ENCODE measurements at places on chromosomes 16 and 17. TPM values are rescaled to one million over a fixed set of nuclear protein-coding genes. Genes with fewer than 3 reads are reported as not detected.

- no peak for DNase-seq
These were observed 9.7 kb upstream of the ARL2BP start for GRCh38 chr16:57235128-57236021.

GRCh38 chr17:81998691-81999438 lies 21.4 kb downstream of the ASPSCR1 start:
- DNase-seq, result no peak

GRCh38 chr16:66553223-66553622 lies 847 bp downstream of the CKLF start:
- DNase-seq, result no peak

DNA sequence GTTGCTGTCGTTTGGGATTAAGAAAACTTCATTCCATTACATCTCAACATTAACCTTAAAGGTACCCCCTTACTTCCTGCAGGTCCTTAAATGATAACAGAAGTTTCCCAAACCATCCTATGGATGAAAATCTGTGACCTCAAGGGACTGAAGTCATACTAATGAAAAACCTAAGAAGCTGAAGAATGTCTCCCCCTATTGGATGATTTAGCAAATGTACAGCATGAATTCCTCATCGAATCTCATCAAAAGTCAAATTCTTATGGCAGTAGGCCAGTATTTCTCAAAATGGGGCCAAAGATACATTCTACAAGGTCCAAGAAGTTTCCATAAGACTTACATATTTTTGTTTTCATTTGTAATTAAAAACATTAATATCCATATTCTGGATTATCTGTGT lies 13.5 kb downstream of the SCO1 start:
- peak; percentile 11 for DNase-seq

- peak; percentile 54 for DNase-seq
These were observed 25.7 kb downstream of the STAT5A start for GRCh38 chr17:42313773-42314566.

GRCh38 chr17:21166595-21167210 lies 39.9 kb downstream of the DHRS7B start:
- no peak for DNase-seq

DNA sequence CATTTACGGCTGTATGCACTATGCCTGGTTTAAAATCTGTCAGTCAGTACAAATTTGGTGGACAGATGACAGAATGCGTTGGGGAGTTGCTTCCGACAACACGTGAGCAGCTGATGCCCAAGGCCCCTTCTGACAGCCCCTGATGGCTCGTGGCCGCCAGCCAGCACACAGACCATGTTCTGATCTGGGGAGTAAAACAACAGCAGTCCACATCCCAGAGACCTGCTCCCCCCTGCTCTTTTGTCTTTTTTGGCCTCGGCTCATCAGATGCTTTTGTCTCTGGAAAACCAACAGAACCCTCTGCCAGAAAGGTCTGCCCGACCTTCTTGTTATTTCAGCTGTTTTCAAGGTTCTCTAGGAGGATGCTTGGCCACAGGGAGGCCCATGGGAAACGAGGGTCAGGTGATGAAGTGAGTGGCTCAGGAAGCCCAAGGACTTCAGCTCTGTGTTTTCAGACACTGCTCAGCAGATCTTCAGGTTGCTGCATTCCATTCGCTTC lies 10.8 kb downstream of the ARSG start:
- no peak for DNase-seq

- no peak for DNase-seq
These were observed 14.5 kb downstream of the TEX14 start for GRCh38 chr17:58677194-58677880.

DNA sequence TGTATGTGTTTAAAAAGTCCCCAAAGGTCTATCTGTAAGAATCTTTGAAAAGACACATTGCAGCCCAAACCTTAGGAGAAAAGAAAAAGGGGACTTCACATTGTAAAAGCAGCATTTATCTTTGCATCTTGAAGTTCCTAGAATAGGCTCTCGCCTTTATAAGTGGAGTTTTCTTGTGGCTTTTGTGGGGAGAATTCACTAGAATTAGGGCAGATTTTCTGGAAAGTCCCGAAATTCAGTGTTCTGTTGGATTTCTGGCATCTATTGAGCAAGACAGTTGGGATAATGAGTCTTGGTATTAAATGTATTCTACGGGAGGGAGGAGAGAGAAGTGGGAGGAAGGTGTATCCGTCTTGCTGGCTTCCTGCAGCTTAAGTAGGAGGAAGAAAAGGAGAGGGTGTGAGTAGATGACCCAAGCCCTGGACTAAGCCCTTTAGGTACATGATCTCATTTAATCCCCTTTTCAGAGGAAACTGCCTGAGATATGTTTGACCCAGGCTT lies 62.6 kb downstream of the PRKCA start:
- no peak for DNase-seq

- DNase-seq, result no peak
These were observed 440 bp upstream of the ZNF778 start for GRCh38 chr16:89217138-89217387.

- no peak for DNase-seq
These were observed 5.0 kb downstream of the NFATC3 start for GRCh38 chr16:68090130-68090529.

- DNase-seq, result no peak
These were observed 942 bp upstream of the PHOSPHO1 start for GRCh38 chr17:49231563-49231894.

DNA sequence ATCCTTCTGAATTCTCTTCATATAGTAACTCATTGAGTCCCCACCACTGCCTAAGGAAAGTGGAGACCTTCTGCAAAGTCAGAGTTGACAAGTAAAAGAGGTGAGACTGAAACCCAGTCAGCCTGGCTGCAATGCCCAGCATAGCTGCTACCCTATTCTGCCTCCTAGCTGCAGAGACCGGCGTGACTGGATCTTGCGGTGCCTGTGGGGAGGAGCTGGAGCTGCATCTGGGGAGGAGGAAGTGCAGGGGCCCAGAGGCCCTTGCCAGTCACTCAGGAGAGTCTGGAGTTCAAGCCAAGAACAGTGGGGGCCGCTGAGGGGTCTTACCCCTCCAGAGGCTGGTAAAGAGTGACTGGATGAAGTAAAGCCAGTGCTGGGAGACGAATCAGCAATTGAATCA lies 35.0 kb upstream of the ZNF423 start:
- DNase-seq, result no peak

DNA sequence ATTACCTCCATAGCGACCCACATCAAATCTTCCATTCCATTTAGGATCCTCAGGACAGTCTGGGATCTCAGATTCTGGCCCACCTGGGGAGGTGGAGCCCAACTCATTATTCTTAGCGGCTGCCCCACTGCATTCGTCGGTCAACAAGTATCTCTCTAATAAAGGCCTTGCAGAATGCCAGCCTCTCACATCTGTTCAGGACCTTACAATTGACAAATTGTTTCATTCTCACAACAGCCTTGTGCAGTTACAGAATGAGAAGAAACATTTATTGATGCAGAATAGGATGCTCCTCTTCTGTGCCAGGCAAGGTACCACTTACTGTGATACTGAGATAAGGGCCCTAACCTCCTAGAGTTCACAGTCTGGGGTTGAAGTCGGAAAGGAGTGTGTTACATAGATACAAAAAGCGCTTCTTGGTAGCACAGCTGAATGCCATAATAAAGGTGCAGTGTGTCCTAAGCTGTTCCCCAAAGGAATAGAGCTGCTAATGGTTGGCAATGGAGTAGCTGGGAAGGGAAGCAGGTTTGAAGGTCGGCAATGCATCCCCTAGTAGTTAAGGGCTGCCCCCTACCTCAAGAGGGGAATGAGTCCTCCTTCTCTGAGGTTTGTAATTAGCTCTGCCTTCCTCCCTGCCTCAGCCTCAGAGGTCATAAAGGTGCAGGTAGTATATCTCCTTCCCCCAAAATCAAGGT lies 2.3 kb upstream of the MPP2 start:
- DNase-seq, result no peak

- no peak for DNase-seq
These were observed 7.1 kb downstream of the GLYR1 start for GRCh38 chr16:4839942-4840341.

DNA sequence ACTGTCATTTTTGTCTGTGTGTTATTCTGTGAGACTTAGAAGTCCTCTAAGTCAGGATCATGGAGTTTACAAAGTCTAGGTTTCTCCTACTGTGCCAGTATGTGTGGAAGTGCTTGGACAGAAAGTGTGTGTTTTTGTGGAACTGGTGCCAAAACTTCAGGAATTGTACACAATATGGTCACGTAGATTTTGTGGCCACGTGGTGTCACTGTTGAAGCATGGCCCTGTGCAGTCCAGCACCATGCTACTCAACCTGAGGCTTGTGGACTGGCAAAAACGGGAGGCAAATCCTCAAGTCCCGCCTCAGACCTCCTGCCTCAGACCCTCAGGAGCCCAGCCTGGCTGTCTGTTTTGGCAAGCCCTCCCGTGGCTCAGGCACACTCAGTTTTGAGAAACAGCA lies 16.7 kb upstream of the ALKBH5 start:
- DNase-seq, result no peak

- DNase-seq, result no peak
These were observed 11.5 kb downstream of the SLC35B1 start for GRCh38 chr17:49696233-49696761.

DNA sequence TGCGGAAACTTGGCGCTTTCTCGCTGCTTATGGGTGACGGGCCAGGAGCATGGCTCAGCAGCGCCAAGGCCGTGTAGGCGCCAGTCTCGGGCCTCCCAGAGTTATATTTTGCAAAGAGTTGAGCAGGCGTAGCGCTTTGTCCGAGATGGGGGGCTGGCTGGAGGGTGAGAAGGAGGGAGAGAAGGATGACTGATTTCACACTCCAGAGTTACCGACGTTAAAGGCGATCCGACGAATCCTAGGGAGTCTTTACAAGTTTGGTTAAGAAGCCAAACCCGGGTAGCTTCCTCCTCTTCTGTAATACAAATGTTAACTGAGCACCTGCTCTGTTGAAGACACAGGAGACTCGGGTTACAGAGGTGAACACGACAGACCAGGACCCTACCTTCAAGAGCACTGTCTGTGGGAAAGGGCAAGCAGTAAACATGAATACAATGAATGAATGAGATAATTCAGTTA lies 782 bp downstream of the POLR2A start:
- no peak for DNase-seq

DNA sequence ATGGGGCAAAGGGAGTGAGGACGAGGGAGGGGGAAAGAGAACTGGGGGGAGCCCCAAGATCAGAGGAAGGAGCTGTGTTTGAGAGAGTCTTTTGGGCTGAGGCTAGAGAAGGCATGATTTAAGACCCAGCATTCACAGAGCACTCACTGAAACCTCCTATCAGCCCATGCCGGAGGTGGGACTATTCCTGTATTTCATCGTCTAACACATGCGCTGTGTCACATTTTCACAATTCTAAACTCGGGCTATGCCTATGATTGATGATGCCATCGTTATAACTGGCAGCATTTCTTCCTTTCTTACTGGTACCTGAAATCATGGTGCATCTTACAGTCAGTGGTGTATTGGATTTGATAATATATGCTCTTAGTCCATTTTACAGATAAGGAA lies 3.5 kb downstream of the FAM171A2 start:
- no peak for DNase-seq

- DNase-seq, result peak; percentile 34
These were observed 9.6 kb downstream of the ABHD15 start for GRCh38 chr17:29557085-29557738.

DNA sequence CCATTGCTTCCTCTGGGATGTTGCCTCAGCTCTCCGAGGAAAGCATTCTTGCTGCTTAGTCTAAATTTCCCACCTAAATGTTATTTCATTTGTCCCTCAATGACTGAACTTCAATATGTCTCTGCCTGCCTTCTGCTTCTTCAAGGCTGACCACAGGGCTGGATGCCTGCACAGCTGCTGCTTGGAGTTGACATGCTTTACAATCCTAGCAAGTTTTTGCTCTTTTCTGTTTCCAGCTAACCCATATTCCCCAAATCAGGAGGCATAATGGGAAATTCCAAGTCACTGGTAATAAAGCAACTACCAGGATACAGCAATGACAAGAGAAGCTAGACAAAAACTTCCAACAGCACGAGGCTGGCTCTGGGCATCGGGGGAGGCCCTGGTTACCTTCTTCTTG lies 48.9 kb downstream of the GTF3C1 start:
- no peak for DNase-seq

DNA sequence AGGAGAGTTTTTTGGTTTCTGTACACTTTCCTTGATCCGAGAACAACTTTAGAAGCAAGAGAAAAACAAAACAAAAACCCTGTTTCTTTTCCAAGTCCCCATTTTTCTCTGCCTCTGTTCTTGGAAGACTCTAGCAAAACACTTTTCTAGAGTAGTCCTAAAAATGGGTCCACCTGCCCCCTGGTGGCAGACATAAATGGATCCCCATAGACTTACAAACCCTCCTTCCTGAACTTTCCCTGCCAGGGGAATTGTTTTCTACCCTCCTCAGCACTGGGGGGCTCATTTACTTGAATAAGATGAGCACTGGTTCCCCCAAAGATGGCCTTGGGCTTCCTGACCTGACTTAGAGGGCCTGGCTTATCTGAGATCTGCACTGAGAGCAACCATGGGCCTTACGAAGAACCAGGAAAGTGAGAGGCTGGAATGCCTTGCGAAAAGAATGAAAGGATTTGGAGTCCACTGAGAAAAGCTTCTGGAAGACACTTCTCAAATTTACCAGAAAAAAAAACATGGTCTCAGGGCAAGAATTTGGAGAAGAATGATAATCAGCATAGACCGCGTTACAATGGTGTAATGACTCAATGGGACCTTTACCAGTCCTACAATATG lies 48.0 kb upstream of the CDYL2 start:
- DNase-seq, result peak; percentile 2

- no peak for DNase-seq
These were observed 718 bp upstream of the RPH3AL start for GRCh38 chr17:353213-353837.

GRCh38 chr16:76583945-76584344 lies 306.7 kb downstream of the CNTNAP4 start:
- no peak for DNase-seq

Gene C1QL1
- 0.54 TPM for total RNA-seq

Gene ENO3
- 7.8 TPM for total RNA-seq

Gene CCL23
- total RNA-seq, result not detected

Gene TEKT5
- total RNA-seq, result not detected

Gene KRT36
- total RNA-seq, result not detected

Gene GRB7
- total RNA-seq, result 1.5 TPM

Gene CDH16
- total RNA-seq, result 0.28 TPM

Gene RNF222
- total RNA-seq, result under 0.01 TPM

Gene ORC6
- 2.8 TPM for total RNA-seq

Gene VAT1L
- not detected for total RNA-seq

Gene HBZ
- not detected for total RNA-seq

Gene SLFN12L
- 0.17 TPM for total RNA-seq

Gene HIC1
- total RNA-seq, result 2.1 TPM

Gene ABCC11
- total RNA-seq, result 0.47 TPM

Gene PER1
- 26.8 TPM for total RNA-seq

Gene MLKL
- total RNA-seq, result 16.6 TPM

Measured in mammary epithelial cell (primary cell).